ENCODE measurements at places on chromosomes 2 and 18.

GRCh38 chr2:199668645-199669044 lies 182.3 kb downstream of the FTCDNL1 start:
- no peak for DNase-seq

DNA sequence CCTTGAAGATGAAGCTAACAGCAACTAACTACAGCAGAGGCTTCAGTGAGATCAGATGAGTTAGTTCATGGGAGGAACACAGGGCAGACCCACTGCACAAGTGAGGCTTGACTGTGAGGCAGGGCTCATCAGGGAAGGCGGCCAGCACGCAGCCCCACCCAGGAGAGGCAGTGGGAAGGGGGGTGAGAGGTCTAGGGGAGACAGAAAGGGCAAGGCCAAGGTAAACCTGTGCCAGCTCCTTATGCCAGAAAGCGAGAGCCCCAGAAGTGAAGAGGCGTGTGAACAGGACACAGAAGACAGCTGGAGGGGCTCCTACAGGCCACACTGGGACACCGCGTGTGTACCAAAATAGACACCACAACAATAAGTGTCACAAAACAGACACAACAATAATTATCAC lies 48.6 kb downstream of the ANO7 start:
- DNase-seq, result no peak

DNA sequence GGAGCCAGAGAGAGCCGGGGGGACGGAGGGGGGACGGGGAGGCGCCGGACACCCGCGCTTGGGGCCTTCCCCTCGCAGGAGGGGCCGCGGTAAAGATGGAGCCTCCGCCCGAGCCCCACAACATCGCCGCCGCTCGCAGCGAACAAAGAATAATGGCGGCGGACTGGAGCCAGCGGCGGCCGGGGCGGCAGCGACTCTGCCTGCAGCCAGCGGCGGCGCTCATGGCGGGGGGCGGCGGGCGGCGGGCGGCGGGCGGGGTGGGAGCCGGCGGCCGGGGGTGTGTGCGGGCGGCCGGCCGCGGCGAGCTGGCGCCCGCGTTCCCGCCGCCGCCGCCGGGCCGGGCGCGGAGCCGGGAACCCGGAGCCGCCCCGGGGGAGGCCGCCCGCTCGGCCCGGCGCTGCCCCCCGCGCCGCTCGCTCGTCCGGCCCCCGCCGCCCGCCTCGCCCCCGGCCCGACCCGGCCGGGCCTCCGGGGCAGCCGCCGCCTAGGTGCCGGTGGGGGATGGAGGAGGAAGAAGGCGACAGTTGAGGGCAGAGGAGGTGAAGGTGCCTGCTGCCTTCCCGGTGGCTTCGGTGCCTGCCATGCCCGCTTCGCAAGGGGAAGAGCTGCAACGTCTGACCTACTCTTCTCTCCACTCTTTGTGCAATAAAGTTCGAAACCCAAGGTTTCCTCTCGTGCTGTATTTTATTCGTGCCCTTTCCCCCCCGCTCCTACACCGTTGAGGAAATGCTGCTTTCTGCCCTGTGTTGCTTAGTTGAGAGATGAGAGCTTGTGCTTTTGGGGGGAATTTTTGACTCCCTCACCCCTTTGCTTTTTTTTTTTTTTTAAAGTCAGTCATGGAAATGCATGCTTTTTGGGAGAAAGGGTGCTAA lies 634 bp downstream of the CREB1 start:
- DNase-seq, result peak; percentile 55

DNA sequence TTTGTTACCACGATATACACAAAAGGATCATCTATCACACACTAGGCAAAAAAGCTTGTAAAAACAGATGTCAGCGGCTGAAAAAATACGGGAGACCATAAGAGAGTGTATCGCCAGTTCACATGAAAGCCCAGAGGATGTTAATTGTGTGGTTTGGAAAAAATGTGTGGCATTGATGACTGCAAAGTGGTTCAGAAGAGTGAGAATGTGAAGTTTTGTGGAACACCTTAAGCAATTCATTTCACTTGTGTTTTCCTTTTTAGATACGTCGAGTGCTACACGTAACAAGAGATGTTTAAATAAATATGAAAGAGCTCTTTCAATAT lies 61.7 kb upstream of the DAPL1 start:
- DNase-seq, result no peak

- DNase-seq, result no peak
These were observed 116.0 kb upstream of the RAB27B start for GRCh38 chr18:54712306-54712705.

All from CD4-positive, alpha-beta T cell treated with Interleukin-6 at 100 ng/mL for 8 hours (primary cell).